ENCODE measurements at places on chromosomes 7 and 10.

- DNase-seq: no peak
These were observed 110.5 kb downstream of the JCAD start for GRCh38 chr10:29948881-29949355.

- DNase-seq: no peak
These were observed 178.7 kb upstream of the STEAP1 start for GRCh38 chr7:89975577-89975976.

DNA sequence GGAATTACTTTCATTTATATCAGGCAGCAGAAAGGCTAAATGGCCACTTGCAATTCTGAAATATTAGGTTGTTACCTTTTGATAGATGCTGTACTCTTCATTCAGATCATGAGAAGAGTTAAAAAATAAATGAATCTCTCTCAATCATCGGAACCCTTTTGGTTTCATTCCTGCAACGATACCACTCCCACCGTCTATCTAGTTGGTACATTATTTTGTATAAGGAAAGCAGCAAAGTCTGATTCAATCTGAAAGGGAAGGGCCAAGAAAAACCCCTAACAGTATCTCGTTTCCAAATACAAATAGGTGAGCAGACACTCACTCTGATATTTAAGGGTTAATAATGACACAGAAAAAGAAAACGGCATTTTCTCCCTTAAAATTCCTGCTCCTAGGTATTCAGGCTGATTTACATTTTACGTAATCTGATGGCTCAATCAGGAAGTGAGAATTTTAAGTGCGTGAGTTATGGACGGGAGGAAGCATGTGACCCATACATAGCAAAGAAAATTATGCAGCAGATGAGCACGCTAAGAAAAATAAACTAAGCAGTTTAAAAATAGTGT lies 209.4 kb upstream of the KLF14 start:
- peak; percentile 74 for DNase-seq

DNA sequence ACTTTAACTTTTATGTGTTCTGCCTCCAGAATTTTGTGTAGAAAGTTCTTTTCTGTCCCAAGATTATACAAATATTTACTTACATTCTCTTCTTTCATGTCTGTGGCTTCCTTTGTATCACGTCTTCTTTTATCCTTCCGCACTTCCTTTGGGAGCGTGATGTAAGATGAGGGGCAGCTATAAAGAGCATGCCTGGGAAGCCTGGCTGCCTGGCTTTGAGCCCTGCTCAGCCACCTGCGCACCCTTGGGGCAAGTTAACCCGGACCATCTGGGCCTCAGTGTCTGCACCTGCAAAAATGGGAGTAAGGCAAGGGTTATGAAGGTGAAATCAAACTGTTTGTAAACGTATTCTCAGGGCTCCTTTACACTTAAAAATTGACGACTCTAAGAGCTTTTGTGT lies 25.2 kb downstream of the PALD1 start:
- DNase-seq: no peak

DNA sequence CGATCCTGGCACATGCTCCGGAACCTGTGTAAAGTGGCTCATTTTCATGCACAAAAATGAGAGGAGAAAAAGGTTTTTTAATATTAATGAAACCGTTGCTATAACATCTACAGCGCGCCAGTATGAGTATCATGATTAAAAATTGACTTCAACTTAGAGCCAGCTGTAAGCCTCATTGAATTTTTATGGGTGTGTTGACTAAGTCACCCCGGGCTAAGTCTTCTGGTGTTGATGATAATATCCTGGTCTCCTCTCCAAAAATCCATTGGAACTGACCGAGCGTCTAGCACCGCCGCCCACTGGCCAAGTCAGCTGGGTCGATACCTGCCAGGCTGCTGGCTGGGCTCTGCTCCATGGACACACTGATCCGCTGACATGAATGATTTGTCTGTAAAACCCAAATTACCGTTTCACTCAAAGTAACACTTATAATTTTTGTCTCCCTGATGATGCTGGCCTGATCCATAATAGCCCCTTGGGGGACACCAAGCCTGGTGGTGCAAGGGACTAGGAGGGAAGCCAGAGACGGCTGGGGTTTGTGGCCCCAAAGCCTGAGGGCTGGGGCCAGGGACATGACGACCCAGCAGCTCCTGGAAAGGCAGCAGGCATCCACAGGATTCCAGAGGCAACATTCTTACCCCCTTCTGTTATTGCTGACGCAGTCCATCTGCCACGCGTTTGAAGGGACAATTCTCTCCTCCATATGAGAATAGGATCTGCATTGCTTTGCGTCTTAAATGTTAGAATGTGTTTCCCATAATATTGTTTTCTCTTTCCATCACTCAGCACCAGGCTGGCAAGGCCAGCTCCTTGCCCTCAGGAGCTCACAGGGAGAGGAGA lies 131.0 kb upstream of the PPP2R2D start:
- no peak for DNase-seq

GRCh38 chr10:131043039-131043691 lies 268.4 kb downstream of the TCERG1L start:
- DNase-seq: no peak

DNA sequence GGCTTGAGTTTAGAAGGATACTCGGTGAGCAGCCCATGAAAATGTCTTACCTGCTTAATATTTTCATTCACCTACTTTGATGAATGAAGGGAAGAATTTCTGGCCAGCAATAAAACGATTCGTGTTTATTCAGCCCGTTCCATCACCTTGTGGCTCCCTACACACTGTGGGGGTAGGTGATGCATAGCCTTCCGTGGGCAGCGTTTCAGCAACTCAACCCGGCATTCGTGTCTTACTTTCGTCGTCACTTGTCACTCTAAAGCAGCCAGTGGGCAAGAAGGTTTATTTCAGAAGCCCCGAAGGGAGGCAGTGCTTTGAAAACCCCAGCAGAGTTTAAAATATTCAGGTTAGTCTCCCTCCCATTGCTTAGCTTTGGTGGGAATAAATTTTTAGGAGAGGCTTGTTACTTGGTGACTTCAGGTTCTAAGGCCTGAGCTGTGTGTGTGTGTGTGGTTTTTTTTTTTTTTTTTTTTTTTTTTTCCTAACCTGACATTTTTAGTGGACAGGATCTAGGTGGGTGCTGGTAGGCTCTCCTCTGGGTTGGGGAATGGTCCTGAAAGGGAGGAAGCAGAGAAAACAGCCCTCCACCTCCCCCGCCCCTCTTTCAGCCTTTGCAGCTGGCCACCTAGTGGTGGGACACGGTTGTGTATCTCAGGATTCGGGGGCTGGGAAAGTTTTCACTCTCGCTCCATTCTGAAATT lies 1.8 kb downstream of the GRK5 start:
- DNase-seq: peak; percentile 66

DNA sequence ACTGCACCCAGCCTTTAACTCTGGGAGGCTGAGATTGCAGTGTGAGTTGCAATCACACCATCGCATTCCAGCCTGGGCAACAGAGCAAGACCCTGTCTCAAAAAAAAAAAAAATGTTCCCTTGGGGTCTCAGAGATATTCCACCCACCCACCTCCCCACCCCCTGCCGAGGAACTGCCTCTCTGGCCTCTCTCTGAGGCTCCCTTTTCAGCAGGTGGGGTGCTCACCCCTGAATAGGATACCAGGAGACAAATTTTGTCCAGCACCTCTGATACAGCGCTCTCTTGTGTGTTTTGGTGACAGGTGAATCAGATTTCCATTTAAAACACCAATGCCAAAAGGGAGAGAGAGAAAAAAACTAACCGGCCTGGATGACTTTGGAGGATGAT lies 92.6 kb upstream of the KIF5B start:
- DNase-seq: no peak

DNA sequence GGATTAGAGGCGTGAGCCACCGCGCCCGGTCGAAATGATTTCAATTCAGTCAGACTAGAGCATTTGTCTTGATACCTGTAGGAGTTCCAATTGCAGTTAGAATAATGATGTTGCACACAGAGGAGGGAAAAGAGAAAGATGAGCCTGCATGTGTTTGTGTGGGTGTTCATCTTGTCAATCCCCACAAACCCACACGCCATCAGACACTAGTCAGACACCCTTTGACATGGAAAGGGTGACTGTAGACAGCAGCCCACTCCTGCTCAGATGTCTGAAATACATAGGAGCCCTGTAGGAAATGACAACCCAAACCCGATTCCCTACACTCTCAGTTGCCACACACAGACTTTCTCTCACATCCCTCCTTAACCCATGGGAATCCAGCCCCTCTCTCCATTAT lies 92.0 kb downstream of the ABLIM1 start:
- DNase-seq: no peak

- DNase-seq: no peak
These were observed 353.1 kb downstream of the GATA3 start for GRCh38 chr10:8407501-8408021.

DNA sequence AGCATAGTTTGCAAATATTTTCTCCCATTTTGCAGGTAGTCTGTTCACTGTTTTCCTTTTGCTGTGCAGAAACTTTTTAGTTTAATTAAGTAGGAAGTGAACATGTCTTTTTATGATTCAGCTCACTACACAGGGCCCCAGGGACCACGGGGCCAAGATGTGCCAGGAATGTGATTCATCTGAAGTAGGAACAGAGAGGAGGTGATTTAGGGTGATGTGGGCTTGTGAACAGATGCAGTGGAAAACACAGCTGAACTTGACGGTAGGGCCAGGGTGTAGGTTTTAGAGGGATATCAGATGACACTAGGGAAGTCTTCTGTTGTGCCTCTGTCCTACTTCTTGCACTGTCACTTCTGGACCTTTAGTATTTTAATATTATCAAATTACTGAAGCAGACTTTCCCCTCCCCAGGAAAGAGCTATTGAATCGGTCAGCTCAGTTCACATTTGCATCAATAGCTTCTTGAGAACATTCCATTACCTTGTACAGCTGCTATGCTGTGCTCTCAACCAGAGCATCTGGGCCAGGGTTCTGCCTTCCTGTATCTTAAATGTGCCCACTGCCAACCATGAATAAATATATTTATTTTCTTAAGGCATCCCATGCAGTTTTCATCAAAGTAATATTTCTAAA lies 96.9 kb downstream of the OSBPL3 start:
- DNase-seq: peak; percentile 89

DNA sequence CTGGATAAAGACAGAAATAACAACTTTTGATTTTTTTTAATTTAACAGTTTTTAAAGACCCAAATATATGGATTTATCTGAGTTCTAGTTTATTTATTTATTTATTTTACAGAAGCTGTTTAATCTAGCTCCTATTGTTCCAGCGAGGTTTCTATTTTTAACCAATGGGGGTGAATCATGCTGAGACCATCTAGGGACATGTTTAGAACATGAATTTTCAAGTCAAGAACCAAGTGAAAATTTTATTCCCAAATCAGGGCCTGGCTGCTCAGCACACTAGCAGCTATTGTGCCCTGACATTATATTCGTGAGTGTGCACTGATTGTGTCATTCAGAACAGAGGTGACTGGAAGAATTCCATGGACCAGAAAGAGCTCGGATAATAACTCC lies 24.6 kb upstream of the MPP7 start:
- DNase-seq: peak; percentile 35

DNA sequence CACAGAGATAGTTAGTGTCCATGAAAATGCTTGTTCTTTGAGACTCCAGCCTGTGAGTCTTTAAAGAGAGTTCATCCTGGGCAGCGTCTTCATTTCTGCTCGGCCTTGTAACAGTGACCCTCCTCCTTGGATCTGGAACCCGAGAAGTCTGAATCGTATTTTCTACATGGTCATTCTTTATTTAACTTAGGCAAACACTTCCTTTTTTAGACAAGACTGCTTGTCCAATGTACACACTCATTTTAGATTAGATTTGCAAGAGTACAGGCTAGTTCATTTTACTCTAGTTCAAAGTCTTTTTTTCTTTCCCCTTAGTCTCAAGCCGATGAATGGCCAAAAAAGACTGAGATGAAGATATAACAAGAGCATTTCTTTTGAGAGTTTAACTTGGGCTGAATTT lies 133.5 kb downstream of the CHN2 start:
- DNase-seq: no peak

DNA sequence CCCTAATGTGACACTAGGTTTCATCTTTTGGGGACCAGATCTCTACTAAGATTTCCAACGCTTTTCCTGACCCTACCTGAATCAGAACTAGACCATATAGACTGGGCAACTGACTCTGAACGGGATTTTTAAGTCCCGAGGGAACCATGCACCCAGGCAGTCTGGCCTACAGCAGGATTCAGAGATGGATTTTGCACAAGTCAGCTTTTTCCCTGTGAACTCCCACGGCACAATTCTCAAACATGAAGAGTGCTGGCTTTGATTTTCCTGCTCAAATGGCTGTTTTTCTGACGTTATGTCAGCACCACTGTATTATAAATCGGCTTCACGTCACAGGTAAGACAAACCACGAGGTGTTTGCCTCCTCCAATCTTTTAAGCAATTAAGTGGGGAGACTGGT lies 409.1 kb downstream of the TCERG1L start:
- no peak for DNase-seq

GRCh38 chr10:88989423-88989822 lies 1.2 kb upstream of the FAS start:
- DNase-seq: no peak

DNA sequence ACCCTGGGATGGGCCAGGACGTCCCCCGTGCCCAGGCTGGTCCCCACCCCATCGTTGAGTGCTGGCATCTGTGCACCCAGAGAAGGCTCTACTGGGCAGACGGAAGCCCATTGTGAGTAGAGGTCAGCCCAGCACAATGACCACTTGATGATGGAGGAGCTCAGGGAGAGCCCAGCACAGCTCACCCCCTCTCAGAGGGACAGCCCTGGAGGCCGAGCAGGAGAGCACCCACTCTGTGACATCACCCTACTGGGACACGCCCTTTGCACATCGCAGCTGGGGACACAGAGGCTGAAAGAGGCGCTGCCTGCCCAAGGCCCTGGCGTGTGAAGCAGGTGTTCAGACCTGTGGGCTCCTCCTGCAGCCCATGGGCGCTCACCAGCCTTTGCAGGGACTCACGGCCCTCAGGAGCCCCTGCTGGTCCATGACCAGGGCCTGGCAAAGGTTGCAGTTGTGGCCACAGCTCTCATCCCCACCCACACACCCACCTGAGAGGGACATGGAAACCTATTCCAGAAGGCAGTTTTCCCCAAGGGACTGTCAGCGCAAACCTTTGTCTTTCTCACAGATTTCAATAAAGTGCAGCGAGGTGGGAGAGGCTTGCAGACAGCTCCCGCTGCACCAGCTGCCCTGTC lies 67.2 kb upstream of the PPP2R2D start:
- no peak for DNase-seq

- DNase-seq: no peak
These were observed 29.4 kb downstream of the AKR1B1 start for GRCh38 chr7:134429481-134429880.

DNA sequence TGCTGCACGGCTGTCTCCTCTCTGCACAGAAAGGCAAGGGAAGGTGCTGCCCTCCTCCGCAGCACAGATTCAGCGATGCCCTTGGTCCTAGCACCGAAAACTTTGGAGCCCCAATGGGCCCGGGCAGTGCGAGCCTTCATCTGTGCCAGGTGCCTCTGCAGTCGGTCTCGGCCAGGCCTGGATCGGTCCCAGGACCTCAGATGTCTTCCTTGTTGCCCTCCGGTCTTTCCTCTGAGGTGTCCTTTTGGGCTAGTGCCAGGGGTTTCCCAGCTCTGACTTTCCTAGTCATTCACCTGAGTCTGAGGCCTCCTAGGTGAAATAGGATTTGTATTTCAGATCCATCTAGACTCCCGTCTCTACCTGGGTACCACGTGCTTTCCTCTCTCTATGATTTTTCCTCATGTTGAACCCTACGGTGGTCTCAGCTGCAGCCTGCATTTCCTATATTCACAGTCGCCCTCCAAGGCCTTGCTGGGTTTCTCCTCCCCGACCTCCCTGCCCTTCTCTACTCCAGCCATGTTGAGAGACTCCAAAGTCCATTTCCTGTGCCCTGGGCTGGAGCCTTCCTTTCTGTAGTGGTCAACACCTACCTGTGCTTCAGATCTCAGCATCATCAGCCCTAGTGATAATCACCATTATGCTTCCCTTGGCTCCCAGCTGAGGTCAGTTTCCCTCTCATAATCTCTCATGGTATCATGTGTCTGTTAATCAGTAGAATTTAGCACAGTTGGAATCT lies 92.0 kb upstream of the PRSS58 start:
- no peak for DNase-seq
